ENCODE measurements at places on chromosomes 7 and 10.

DNA sequence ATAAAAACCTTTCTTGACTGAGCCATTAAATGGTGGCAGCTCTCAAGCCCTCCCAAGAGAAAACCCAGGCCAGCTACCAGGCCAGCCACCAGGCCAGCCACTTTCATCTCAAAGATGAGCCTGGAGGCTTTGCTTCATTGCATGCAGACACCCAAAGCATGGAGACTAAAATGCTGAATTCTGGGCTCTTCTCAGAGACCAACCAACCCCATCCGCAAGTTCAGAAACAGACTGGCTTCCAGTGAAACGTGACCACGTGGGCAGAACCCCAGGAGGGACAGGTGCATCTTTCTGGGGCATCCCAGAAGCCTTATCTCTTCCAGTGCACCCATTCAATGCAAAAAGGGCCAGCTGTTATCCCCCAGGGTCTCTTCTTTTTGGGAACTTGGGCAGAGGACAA is 20.9 kb downstream of the CHST15 start:
- no peak for DNase-seq

- no peak for DNase-seq
Measured at GRCh38 chr10:107072786-107073185, 91.7 kb downstream of the SORCS1 start.

GRCh38 chr10:6349846-6350535 is 147.3 kb downstream of the PFKFB3 start:
- no peak for DNase-seq

DNA sequence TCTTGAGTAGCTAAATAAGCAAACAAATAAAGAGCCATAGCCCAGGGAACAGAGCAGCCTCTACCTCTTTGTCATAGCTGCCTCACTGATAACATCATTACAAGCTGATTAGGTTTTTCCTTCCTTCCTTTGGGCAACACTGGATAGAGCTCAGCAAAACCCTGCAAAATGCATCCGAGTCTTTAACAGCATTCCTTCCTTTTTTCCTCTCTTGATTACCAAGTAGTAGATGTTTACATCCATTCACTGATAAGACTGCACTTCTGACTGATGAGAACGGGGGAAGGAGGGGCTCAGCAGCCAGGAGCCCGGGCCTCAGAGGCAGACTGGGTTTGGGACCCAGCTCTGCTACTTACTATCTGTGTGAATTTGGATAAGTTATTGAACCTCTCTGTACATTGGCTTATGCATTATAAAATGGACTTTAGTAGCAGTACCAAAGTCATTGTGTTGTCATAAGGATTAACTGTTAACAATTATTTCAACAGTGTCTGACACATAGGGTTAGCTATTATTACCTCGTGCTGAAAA is 214.2 kb downstream of the ANK3 start:
- no peak for DNase-seq

GRCh38 chr10:9645928-9646600 is 1371.6 kb upstream of the CELF2 start:
- DNase-seq, result no peak

DNA sequence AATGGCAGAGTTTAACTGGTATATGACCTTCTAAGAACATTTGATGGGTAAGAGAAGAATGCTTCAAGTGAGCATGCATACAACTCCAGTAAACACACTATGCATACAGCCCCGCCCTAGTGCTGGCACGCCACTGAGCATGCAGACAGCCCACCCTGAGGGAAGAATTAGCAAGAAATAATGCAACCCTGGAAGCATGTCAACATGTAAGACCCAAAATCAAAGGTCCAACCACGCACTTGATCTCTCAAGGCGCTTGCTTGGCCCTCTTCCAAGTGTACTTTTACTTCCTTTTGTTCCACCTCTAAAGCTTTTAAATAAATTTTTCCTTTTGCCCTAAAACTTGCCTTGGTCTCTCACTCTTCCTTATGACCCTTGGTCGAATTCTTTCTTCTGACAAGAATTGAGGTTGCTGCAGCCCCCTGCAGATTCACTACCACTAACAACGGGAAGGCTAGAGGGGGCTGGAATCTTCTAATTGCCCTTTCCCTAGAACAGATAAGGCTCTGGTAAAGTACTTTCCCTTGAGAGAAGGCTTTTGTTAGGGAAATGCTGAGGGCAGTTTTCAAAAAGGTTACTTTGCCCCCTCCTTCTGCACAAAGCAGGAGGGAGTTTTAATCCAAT is 3.4 kb downstream of the FAM24B start:
- no peak for DNase-seq

DNA sequence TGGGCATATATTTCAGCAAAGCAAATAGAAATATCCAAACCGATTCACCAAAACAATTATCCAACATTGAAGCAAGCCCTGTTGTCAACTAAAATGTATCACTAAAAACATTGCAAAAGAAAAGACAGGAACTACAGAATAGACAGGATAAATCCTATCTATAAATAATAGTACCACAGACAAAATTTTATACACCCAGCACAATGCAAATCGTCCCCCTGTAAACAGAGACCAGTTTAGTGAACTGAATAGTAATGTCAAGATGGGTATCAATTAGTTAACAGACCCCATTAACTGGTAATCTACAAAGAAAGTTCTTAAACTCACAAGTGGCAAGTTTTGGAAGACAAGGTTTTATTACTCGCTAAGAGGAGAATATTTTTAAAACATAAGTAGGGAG is 4.0 kb downstream of the ZC3HAV1 start:
- no peak for DNase-seq

DNA sequence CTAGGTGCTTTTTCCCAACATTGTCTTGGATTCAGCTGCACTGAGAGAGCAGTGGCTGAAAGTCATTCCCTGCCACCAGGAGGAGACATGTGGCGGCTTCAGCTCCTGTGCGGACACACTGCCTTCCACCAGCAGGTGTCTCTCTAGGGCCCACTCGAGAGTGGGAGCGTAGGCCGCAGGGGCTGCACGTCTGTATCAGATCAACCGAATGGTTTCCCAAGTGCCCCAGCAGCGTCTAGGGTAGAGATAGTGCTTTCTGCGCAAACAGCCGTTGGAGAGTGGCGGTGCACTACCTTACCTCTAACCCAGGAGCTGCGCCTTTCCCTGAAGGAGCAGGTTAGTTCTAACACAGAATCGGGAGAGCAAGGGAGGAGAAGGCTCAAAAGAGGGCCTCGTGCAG is 31.7 kb downstream of the PAPOLB start:
- no peak for DNase-seq

- DNase-seq, result peak; percentile 60
Measured at GRCh38 chr10:132667342-132668047, 118.5 kb downstream of the NKX6-2 start.

DNA sequence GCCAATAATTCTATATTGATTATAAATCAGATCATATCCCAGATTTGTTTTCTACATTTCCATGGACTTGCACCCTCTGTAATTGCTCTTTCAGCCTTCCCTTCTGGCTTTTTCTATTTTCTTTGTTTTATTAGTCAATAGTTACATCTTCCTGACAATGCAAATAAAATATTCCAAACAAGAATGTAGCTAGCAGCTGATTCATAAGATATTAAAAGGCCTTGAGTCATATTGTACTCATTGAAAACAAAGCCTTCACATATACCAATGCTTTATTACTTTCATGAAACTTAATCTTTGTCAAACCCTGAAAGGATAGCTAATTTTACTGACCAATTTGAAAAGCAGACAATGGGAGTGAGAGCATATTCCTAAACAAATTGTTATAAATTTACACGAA is 10.7 kb upstream of the SFMBT2 start:
- no peak for DNase-seq

DNA sequence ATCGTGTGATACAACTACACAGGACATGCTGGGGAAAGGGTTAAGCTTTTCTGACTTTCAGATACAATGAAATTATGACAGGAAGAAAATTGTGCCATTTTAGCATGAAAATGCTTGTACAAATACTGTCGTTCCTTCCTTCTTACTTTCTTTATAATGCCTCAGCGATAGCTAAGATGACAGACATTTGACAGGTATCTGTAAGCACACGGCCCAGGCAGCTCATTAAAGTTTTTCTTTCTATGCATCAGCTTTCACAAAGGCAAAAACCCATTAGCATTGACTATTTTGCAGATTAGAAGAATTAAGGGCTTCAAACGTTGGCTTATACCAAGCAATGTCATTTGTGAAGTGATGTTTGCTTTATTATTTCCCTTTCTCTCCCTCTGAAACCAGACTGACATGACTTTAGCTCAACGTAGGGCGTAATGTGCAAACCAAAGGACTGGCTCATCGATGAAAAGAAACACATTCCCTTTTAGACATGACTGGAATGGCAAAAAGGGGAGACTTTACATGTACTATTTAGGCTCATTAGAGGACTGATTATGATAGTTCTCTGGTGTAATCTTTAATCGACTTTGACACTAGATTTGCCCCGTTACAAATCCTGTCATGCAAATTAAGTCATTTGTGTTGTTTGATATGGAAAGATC is 258.4 kb upstream of the SP8 start:
- DNase-seq, result no peak

DNA sequence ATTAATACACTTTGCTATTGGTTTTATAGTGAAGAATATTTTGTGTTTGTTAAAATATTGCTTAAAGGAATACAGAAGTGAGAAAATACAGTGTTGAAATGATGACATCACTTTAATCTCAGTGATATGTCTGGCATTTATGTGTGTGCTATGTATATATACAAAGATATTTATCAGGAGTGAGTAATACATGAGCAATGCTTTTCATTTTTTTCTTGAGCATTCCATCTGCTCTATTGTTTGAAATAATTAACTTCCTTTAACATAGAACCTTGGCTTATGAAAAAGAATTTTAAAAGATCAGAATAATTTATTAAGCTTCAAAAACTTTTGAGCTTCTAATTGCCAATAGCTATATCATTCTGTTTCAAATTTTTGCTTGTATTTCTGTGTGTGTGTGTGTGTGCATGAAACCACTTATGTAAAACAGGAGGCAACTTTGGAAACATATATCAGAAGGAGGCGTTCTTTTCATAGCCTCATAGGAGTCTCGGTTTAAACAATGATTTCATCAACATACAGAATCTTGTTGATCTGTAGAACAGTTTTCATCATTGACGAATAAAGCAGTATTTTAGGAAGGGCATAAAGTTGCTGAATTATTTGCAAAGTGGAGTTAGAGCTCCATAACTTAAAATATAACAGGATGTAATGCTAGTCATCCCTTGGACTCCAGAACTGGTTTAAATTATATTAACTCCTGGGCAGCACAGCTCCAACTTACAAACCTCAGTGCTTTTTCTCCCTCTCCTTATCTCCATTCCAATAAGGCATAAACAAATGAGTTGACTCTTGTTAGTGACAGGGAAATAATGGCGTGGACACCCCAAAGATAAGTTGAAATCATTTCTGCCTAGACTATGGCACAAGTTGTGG is 228.4 kb upstream of the DGKB start:
- no peak for DNase-seq

DNA sequence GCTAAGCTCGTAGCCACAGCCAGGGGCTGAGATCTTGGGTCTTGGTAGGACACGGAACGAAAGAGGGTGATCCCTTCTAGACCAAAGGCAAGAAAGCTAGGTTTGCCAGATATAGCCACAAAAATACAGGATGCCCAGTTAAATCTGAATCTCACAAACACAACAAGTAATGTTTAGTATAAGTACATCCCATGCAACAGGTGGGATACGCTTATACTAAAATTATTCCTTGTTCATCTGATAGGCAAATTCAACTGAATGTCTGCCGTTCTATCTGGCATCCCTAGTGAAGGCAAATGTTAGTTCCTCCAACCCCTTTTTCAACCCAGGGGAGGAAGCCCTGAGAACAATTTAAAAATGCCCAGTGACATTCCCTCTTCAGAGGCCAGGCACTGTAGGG is 131.1 kb upstream of the MGMT start:
- DNase-seq, result no peak

DNA sequence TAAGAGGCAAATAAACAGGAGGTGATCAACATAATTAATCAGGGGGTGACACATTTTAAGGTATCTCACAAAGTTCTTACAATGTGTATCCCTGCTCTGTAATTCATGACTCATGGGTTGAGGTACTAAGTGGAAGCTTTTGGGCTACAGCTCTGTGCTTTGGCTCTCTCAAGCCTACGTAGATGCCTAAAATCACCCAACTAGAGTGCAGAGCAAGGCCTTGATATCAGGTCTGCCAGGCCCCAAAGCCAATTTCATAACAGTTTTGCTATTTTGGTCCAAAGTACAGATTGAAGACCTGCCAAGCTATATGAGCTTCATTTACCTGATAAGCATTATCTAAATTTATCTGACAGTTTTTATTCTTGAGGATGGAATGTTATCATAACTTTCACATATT is 175.3 kb upstream of the BET1 start:
- DNase-seq, result no peak

GRCh38 chr7:72793791-72794190 is 34.2 kb downstream of the TYW1B start:
- no peak for DNase-seq

DNA sequence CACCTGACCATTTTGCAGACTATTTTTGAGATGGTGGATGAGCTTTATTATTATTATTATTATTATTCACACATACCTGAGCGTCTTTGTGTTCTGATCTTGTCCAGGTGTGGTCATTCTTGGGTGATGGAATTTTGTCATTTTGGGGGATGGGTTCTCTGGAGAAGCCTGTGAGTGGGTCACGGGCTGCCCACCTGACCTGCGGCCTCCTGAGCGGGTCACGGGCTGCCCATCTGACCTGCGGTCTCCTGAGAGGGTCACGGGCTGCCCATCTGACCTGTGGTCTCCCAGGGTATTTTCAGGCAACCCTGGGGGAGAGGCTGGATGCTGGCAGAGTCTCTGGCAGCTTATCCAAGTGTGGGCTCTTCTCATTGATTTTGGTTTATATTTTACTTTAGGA is 7.3 kb downstream of the SCART1 start:
- DNase-seq, result no peak
